ENCODE measurements at places on chromosomes 16 and 17.

GRCh38 chr16:47197536-47198179, 53.9 kb upstream of the NETO2 start:
- no peak for DNase-seq

GRCh38 chr16:11662582-11662981, 5.7 kb upstream of the SNN start:
- no peak for DNase-seq

DNA sequence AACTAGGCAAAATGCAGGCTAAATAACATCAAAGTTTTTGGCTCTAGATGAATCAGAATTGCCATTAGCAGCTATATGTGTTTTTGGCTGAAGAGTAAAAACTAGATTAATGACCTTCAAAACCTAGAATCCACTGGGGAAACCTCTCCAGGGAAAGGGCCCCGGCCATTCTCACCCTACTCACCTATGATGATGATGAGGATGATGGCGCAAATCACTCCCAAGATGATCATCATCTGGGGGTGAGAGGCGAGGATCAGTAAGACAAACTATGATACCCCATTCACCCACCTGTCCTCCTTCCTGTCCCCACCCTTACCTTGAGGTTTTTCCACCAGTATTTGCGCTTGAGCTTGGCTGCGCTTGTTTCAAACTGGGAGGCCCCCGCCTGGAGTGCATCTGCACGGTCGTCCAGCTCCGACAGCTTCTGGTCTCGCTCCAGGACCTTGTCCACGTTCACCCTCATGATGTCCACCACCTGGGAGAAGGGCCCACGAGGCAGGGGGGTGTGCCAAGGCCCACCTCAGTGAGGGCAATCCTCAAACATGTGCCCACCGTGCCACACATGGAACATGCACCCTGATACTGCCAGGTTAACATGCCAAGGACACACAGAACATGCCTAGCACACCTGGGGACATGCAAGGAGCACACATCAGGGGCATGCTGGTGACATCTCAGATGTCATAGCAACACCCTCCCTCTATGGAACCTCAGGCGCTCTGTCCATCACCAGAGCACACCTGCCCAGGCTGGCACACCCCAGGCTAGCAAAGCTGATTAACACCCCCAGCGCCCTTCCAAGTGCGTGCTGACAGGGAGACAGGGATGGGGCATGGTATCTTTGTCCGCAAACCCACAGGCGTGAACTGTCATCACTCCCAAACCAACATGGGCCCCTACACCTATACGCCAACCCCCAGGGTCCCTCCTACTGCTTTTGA, 1.2 kb downstream of the VAMP2 start:
- no peak for DNase-seq

DNA sequence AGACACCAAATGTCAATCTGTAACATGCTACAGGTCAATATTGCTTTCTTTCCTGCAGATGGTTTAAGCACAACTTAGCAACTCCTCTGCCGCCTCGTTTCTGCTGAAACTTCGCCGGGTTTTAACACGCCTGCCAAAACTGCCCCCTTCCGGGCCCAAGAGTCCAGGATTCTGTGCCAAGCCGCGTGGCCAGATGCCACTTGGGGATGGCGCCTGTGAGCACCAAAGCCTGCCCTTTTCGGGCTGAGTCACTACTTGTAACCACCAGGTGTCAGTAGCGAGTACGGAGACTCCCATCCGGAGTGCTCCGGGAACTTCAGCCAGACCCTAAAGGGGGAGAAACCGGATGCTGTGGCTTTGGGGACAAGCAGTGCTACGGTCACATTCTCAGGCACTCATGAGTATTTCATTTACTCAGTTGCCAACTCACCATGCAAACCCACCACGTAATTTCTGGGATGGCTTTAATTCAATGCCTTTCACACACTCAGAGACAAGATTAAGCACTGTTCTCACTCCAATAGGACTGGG, 7.8 kb downstream of the PMP22 start:
- peak; percentile 11 for DNase-seq

GRCh38 chr17:47914306-47914948, 18.4 kb downstream of the SP2 start:
- DNase-seq = no peak

GRCh38 chr16:51040637-51041036, 110.4 kb downstream of the SALL1 start:
- DNase-seq = no peak

- DNase-seq = peak; percentile 68
Measured at GRCh38 chr16:4293822-4294457, 21.1 kb upstream of the TFAP4 start.

- DNase-seq = no peak
Measured at GRCh38 chr16:29911676-29912010, 11.4 kb downstream of the ASPHD1 start.

GRCh38 chr16:70257391-70257790, 5.7 kb upstream of the EXOSC6 start:
- no peak for DNase-seq

GRCh38 chr16:30409125-30410060, 2.0 kb downstream of the ZNF771 start:
- DNase-seq = peak; percentile 87

DNA sequence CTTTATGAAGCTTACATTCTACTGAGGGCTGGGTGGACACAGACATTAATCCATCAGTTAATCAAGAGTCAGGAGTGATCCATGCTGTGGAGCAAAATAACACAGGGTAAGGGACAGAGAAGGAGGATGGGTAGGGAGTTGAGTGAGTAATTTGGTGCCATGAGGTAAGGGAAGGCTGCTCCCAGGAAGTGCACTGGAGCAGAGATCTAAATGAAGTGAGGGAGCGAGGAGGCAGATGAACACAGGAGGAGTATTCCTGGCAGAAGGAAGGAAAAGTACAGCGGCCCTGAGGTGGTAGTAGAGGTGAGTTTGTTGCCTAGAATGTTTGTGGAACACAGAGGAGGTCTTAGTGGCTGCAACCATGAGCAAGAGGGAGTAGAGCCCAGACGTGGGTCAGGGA, 34.8 kb downstream of the ASIC2 start:
- DNase-seq = no peak

DNA sequence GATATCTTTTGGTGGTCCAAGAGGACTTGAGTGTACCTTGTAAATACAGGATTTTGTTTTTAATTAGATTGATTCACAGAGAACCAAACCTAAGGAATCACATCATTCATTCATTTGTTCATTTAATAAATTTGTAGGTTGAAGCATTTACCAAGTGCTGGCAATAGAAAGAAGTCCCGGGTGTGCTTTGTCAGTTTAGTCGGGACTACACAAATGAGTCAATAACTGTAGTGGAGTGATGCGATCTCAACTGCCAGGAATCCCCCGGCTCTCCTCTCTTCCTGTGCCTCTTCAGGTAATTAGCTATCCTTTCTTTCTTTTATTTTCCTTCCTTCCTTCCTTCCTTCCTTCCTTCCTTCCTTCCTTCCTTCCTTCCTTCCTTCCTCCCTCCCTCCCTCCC, 1.4 kb upstream of the WWOX start:
- no peak for DNase-seq

- peak; percentile 72 for DNase-seq
Measured at GRCh38 chr17:49699966-49700575, 7.7 kb downstream of the SLC35B1 start.

DNA sequence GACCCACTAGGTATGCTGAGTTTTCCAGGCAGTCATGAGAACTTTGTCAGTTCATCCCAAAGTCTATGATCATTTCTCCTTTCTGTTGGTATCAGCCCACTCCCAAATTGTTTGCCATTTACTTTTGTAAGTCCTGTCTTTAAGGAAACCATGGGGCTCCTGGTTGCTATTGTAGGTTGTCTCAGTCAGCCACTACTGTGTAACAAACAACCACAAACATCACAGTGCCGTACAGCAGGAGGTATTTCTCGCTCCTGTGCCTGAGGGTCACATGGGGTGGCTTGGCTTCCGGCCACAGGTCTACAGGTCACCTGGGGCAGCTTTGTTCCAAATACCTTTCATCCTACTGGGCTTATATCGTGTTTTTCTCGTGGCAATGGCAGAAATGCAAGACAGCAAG, 71.6 kb downstream of the C17orf67 start:
- DNase-seq = no peak

DNA sequence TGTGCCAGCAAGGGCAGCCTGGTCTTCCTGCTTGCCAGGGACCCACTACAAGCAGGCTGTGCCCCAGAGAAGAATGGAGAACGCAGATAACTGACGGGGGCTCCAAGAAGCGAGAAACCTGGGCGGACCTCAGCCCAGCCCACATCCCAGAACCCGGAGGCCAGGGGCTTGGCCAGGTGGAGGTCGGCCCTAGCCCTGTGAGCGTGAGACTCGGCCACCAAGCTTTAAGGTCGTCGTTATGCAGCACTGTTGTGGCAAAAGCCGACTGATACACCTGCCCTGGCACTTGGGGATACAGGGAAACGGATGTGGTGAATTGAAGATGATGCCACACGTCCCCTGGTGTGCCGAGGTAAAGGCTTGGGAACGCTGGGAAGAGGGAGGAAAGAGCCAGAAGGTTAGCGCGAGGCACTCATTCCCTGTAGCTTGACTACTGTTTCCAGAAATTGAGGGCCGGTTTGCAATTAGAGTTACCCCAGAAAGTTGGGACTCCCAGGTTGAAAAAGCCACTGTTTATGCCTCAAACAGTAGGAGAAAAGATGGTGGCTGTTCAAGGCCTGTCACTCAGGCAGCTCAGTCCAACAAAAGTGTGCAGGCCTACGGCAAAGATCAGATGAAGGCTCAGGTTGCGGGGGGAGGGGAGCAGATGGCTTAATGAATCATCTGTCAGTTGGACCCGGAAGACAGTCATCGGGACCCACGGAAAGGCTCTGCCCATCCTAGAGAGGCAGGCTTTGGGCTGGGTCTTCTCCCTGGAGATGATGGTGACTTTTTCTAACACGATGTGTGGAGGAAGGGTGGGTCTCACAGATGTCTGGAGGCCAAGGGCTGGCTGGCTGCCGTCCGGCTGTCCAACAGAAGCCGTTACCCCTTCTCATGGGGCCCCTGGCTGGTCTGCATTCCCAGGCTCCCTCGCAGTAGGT, 45.6 kb upstream of the BAHCC1 start:
- peak; percentile 30 for DNase-seq

DNA sequence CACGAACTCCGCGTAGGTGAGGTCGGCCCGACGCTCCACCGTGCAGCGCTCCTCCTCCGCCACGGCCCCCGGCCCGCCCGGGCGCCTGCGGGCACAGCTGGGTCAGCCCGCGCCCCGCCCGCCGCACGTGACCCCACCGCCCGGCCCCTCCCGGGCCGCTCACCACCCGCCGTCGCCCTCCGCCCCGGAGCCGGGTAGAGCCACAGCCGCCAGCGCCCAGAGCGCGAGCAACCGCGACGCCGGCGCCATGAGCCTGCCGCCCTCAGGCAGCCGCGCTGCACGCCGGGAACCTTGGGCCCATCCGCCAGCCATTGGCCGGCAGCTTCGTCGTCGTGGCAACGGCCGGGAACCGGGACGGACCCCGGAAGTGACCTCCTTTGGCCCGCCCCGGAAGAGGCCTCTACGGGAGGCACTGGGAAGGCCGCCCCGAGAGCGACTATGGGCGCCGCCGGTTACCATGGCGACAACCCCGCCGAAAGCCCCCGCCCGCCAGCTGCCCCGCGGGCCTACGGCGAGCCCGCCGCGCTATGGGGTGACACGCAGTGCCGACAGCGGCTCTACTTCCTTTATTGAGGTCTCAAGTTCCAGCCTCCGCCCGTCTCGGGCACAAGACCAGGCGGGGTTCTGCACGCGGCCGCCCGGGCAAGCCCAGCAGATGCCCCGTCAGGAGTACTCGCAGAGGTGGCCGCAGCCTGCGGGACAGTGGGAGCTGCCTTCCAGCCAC, at the start of gene JMJD8:
JMJD8 (minus strand) TSS at position 264 of the 724 bp plus-strand sequence; CDS start at position 249, 15 bp downstream.
- peak; percentile 80 for DNase-seq

- DNase-seq = no peak
Measured at GRCh38 chr17:74134991-74135390, 68.5 kb upstream of the RPL38 start.

GRCh38 chr16:84950906-84951305, 60.4 kb downstream of the ZDHHC7 start:
- DNase-seq = no peak

DNA sequence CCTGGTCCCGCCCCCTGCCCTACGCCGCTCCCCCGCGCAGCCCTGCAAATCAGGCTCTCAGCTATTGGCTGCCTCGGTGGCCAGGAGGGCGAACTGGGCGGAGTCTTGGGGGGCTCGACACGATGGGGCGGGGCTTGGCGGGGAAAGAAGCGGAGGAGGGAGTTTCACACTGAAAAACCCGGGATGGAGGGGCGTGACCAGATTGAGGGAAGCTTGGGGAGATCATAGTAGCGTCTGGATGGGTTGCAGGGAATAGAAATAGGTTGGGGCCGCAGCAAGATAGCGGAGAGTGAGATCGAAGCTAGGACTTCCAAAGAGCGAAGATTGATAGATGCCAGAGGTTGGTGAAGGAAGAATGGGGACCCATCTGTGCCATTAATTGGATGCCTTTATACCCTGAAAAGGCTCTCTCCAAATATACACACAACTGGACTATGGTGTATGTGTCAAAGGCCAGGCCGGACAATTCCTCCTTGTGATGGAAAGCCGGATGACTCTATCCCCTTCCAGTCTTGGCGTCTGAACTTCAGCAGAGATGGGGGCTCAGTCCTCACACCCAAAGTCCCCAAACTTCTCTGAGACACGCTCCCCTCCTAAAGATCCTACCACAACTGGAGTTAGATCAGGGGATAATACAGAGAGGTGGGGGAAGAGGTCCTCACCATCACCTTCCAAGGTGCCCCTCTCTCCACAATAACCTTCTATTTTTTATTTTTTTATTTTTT, 376 bp upstream of the STAC2 start:
- DNase-seq = peak; percentile 88

DNA sequence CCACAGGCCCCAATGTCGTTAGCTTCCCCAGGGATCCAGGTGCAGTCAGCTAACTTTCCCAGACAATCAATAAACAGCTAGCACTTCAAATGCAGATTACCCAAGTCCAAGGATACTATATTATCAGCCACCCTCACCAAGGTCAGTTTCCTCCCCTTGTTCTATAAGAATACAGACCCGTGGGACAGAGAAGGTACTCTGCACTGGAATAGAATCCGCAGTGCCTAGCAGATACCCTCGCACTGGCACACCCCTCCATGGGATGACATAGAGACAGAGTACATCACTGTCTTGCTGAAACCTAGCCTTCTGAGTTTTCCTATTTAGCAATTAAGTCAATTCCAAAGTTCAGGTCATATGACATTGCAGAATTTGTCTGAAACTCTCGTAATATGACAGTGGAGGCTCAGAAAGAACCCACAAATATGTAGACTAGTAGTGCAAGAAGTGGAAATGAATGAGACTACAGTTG, 40.0 kb upstream of the ABCA10 start:
- DNase-seq = no peak

- no peak for DNase-seq
Measured at GRCh38 chr16:638034-638543, 2.0 kb upstream of the METTL26 start.

- DNase-seq = no peak
Measured at GRCh38 chr17:58306131-58306951, 22.3 kb downstream of the TSPOAP1 start.

DNA sequence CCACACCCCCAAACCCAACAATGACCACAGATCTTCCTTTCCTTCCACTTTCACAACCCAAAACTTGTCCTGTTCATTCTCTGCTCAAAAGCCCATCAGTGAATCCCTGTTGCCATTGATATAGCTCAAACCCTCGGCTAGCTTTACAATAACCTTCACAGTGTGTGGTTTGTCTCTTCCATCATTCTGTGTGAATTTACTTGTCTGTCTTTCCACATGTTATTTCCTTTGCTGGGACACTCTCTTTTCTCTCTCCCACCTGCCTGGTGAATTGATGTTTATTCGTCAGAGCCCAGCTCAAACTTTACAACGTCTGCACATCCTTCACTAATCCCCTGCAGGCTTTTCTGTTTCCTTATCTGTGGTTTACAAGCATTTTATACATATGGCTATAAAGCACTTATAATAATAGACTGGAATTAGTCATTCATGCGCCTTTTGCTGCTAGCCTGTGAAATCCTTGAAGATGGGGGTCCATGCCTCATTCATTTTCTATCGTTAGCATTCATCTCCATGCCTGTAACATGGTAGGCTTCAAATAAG, 114.4 kb downstream of the CDH13 start:
- DNase-seq = no peak

Data from NCI-H1694 (cell line).